ENCODE measurements at places on chromosomes 16 and 17.

GRCh38 chr16:68752602-68753001, 15.5 kb downstream of the CDH1 start:
- no peaks in the 10 kb centered on the region for H3K36me3 ChIP-seq
- peaks cover 41% of the 10 kb centered on the region for H3K4me1 ChIP-seq
- no peak overlapping the region for H3K4me3 ChIP-seq

- no peaks in the 10 kb centered on the region for H3K4me1 ChIP-seq
- no peak overlapping the region for H3K4me3 ChIP-seq
- DNase-seq: no peak
Measured at GRCh38 chr17:7147772-7148171, 31.4 kb downstream of the ASGR1 start.

- H3K27ac ChIP-seq: peak overlapping the region; percentile 46
- peaks cover 22% of the 10 kb centered on the region for H3K27me3 ChIP-seq
- peak; percentile 57 for DNase-seq
- peaks cover 31% of the 10 kb centered on the region for H3K4me1 ChIP-seq
- H3K36me3 ChIP-seq: no peaks in the 10 kb centered on the region
- peak overlapping the region; percentile 61 for H3K4me3 ChIP-seq
Measured at GRCh38 chr17:39738568-39738901, 797 bp downstream of the GRB7 start.

DNA sequence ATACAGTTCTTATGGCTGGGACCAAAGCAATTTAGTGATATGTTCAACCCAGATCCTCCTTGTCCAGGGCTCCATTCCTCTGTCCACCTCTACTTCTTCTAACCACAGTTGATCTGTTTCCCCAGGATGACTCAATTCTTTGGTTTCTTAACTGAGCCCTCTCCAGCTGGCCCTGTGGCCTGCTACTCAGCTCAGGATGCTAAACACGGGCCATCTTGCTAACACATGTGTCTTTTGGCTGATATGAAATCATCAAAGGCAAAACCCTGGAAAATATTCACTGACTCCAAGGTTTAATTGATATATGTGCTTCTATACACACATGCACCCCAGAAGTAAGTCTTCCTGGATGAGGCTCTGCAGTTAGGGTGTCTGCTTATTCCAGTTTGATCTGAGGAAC, 43.8 kb downstream of the SHISA6 start:
- no peaks in the 10 kb centered on the region for H3K27me3 ChIP-seq
- no peaks in the 10 kb centered on the region for H3K4me1 ChIP-seq
- H3K27ac ChIP-seq: no peak overlapping the region
- H3K4me3 ChIP-seq: no peak overlapping the region

GRCh38 chr17:9170853-9171252, 149.5 kb downstream of the NTN1 start:
- DNase-seq: no peak
- H3K27ac ChIP-seq: no peak overlapping the region
- no peaks in the 10 kb centered on the region for H3K27me3 ChIP-seq
- H3K4me1 ChIP-seq: no peaks in the 10 kb centered on the region
- no peak overlapping the region for H3K4me3 ChIP-seq

Measured in activated CD8-positive, alpha-beta T cell treated with anti-CD3 and anti-CD28 coated beads, Interleukin-2, amount 10 ng/mL, durations not matched to agents 7 days and 5 days (primary cell).